ENCODE measurements at places on chromosomes 4 and X.

DNA sequence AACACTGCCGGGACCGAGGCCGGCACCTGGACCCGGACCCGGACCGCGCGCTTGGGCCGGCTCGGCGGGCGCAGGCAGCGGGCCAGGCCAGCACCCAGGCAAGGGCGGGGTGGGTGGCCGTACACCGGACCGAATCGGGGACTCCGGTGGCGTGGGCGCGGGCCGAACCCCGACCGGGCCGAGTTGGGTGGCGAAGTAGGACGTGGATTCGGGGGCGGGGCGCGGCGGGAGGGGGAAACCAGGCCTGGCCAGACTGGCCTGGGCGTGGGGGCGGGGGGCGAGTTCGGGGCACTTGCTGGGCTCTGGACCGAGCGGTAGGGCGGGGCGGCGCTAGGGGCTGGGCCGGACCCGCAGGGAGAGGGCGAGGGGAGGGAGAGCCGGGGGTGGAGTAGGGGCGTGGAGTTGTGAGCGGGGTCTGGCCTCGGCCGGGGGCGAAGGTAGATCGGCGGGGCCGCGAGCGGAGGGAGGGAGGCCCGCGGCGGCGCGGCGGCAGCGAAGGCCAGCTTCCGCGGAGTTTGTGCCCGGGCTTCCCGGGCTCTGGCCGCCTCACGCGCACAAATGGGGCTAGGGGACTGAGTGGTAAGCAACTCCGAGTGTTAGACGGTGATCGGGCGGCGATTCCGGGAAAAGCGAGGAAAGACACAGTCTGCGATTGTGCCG is 1.8 kb upstream of the BCORL1 start:
- DNase-seq, result peak; percentile 31

- DNase-seq, result no peak
These were observed 82.6 kb downstream of the CHM start for GRCh38 chrX:85964744-85965143.

- no peak for DNase-seq
These were observed 36.6 kb downstream of the SYTL4 start for GRCh38 chrX:100695302-100695701.

GRCh38 chr4:97104006-97104405 is 1039.3 kb downstream of the STPG2 start:
- DNase-seq, result peak; percentile 0

- DNase-seq, result no peak
These were observed 4.6 kb upstream of the ADD1 start for GRCh38 chr4:2839060-2839459.

DNA sequence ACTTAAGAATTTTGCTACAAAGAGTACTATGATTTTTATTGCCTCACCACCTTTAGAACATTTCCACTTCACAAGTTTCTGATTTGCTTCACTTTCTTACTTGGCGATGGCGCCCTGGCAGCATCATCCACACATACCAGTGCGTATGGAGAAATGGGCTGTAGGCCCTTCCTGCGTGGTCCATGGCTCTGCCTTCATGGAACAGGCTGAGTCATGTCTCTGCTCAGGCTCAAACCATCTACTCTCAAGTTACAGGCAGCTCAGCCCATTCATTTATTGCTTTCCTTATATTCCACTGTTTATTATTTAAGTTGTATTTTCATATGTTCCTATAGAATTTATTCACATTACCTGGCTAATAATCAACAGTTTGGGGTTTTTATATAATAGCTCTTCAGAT is 21.1 kb downstream of the CASP3 start:
- no peak for DNase-seq

GRCh38 chrX:40008791-40009461 is 88.8 kb downstream of the BCOR start:
- peak; percentile 78 for DNase-seq

- peak; percentile 5 for DNase-seq
These were observed 2.9 kb upstream of the LEF1 start for GRCh38 chr4:108171339-108172230.

DNA sequence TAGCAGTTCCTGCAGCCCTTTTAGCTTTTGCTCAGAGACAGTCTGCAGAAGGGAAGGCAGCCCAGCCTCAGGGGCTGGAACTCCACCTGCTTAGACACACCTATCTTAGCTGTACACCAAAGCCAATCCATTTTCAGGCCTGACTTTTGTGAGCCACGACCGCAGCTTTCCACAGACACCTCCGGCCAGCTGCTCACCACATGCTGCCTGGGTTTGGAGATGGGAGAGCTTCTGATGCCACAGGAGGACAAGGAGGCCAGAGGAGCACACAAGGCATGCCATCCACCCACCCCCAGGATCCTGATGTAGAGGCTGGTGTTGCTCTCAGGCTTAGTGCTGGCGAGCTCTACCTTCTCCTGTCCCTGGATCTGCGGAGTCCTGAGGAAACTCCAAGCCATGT is 141.8 kb upstream of the NALF2 start:
- no peak for DNase-seq

GRCh38 chr4:126687655-126688358 is 945.0 kb upstream of the INTU start:
- no peak for DNase-seq

GRCh38 chrX:74931214-74931613 is 6.0 kb upstream of the NEXMIF start:
- no peak for DNase-seq

- peak; percentile 90 for DNase-seq
These were observed 49.1 kb upstream of the DHRSX start for GRCh38 chrX:2549876-2550275.

DNA sequence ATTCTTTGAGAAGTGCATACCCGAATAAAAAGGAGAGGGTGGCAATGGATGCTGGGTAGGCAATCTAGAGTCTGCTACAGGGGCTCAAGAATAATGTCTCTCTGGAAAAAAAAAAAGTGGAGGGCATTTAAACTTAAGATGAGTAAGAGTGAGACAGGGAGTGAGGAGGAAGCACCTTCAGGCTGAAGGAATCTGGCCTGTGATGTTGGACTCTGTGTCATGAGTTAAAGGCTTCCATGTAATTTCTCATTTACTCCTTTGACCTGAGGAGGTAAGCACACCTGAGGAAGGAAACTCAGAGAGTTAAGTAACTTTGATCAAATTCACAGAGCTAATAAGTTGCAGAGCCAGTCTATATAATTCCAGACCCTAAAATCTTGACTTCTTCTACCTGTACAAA is 3.2 kb upstream of the PRKG2 start:
- no peak for DNase-seq

DNA sequence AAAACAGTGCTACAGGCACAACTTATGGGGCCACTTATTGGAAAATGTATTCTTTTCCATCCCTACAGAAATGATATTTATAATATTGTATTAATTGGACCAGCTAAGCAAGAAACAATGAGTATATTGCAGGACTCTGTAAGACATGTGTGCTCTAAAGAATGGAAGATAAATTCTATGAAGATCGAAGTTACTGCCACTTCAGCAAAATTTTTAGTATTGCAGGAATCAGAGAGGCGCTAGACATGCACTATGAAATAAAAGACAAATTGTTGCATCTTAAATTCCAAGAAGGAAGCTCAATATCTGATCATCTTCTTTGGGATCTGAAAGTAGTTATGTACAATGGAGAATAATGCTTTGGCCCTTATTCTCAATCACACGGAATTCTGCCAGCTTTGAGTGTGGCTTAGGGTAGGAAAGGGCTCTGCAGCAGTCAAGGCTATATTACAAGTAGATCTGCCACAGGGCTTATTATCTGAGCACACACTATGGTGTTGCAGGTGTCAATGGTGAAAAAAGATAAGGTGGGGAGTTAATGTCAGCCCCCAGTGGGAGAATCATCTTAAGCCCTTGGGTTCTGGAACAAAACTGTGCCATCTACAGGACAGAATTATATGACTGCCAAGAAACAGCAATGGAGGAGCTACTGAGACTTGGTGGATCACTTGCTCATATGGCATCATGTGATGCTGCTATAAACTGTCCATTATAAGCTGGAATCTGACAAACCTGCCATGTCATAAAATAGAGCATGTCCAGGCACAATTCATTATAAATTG is 334.0 kb upstream of the NDST3 start:
- DNase-seq, result peak; percentile 35

Data from NCI-H524 (cell line).